Mesothelial cell of epicardium (in vitro differentiated cells): ENCODE measurements at places on chromosomes 11 and 22. TPM values are rescaled to one million over a fixed set of nuclear protein-coding genes. Genes with fewer than 3 reads are reported as not detected.

LRRC55 gene
- total RNA-seq: 11.5 to 14.7 TPM (median 13.2 TPM) in 3 replicates

DNA sequence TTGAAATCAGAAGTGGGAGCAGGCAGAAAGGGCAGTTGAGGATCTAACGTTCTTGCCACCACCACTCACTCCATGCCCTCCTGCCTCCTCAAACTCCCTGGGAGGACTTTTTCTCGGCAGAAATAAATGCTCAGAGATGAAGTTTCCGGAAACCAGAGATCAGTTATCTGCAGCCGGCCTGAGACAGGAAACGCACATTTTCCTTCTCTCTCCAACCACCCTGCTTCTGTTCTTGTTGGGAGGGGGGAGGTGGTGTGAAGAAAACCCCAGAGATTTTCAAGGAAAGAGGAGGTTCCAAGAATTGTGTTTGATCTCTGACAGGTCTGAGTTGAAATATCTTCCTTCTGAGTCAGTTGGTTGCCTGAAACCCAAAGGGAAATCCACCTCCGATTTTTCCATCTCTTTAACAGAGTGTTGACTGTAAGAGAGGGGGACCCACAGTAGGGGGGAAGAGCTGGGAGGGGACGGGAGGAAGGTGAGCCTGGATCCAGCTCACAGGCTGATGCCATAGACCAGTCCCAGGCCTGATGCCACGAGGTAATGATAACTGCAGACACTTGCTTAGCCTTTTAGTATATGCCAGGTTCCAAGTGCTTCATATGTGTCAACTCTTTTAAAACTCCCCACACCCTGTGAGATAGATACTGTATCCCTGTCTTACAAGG, 100.8 kb downstream of the TRAF6 start:
- peak overlapping the region; percentile 8 for H3K27ac ChIP-seq
- no peaks in the 10 kb centered on the region for H3K27me3 ChIP-seq
- no peak for DNase-seq
- no peak overlapping the region for H3K4me3 ChIP-seq
- peaks cover 11% of the 10 kb centered on the region for H3K4me1 ChIP-seq

GRCh38 chr11:123416566-123416965, 13.5 kb upstream of the GRAMD1B start:
- DNase-seq: no peak
- H3K36me3 ChIP-seq: no peaks in the 10 kb centered on the region
- no peak overlapping the region for H3K27ac ChIP-seq
- no peaks in the 10 kb centered on the region for H3K4me1 ChIP-seq

DNA sequence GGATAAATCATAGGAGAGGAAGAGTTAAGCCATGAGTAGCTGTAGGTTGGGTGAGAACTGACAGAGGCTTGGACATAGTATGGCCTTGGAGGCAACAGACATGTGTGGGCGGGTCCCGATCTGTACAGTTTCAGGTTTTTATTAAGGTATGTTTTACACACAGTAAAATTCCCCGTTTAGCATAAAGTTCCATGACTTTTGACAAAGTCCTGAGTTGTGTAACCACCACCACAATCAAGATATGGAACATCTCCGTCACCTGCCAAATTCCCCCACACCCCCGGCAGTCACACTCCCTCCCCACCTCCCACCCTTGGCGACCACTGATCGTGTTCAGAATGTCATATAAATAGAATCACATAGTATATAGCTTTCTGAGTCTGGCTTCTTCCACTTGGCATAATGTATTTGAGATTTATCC, 68.1 kb downstream of the GRIK4 start:
- no peak overlapping the region for H3K4me3 ChIP-seq
- no peak for DNase-seq
- no peak overlapping the region for H3K27ac ChIP-seq
- peaks cover 48% of the 10 kb centered on the region for H3K27me3 ChIP-seq

GRCh38 chr11:134332189-134332631, 422 bp downstream of the GLB1L2 start:
- H3K36me3 ChIP-seq: no peaks in the 10 kb centered on the region
- peaks cover 67% of the 10 kb centered on the region for H3K27me3 ChIP-seq
- H3K4me3 ChIP-seq: peak overlapping the region; percentile 63
- H3K27ac ChIP-seq: no peak overlapping the region
- DNase-seq: no peak

KREMEN1 gene
- total RNA-seq: 24.4 to 30.9 TPM (median 28.5 TPM) in 3 replicates

DNA sequence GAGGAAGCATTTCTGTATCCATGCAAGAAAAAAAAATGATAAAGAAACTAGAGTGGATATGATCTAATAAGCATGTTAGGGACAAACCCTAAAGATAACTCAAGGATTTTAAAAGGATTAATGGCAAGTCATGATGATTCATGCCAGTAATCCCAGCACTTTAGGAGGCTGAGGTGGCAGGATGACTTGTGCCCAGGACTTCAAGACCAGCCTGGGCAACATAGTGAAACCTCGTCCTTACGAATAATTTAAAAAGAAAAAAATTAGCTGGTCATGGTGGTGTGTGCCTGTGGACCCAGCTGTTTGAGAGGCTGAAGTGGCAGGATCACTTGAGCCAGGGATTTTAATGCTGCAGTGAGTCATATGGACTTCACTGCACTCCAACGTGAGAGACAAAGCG, 145.5 kb upstream of the BLID start:
- no peak overlapping the region for H3K27ac ChIP-seq
- no peaks in the 10 kb centered on the region for H3K36me3 ChIP-seq
- peaks cover 5% of the 10 kb centered on the region for H3K4me1 ChIP-seq
- H3K27me3 ChIP-seq: peaks cover 4% of the 10 kb centered on the region
- no peak for DNase-seq

MAPK8IP2 gene
- 2.8 to 3.2 TPM (median 2.8 TPM) in 3 replicates for total RNA-seq

CARNS1 gene
- total RNA-seq: 19.5 to 24.6 TPM (median 21.1 TPM) in 3 replicates

- no peaks in the 10 kb centered on the region for H3K36me3 ChIP-seq
- H3K4me1 ChIP-seq: peaks cover 3% of the 10 kb centered on the region
- H3K4me3 ChIP-seq: no peak overlapping the region
- DNase-seq: no peak
- peaks cover 14% of the 10 kb centered on the region for H3K27me3 ChIP-seq
- no peak overlapping the region for H3K27ac ChIP-seq
Measured at GRCh38 chr11:44692460-44692859, 34.3 kb upstream of the TSPAN18 start.

DNA sequence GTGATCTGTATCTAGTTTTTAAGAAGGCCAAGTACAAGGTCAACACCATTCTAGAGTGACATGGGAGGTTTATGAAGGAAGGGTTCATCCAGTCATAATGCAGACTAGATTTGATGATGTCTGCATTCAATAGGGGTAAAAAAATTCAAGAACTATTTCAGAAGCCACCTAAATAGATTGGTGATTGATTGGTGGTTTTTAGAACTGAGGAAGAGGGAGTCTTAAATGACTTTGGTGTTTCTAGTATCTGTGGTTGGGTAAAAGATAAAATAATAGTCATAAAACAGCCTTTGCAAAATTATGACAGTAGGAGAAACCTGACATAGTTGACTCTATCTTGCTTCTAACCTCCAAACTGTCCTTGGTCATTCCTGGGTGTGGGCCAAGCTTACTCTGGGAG, 114.1 kb downstream of the OPCML start:
- H3K4me1 ChIP-seq: no peaks in the 10 kb centered on the region
- H3K27me3 ChIP-seq: peaks cover 2% of the 10 kb centered on the region
- no peaks in the 10 kb centered on the region for H3K36me3 ChIP-seq

INPP5J gene
- 8.6 to 10.8 TPM (median 9.3 TPM) in 3 replicates for total RNA-seq

USH1C gene
- total RNA-seq: 0.29 to 0.88 TPM (median 0.54 TPM) in 3 replicates

- H3K36me3 ChIP-seq: no peaks in the 10 kb centered on the region
- H3K27me3 ChIP-seq: no peaks in the 10 kb centered on the region
- no peak for DNase-seq
- peaks cover 4% of the 10 kb centered on the region for H3K4me1 ChIP-seq
Measured at GRCh38 chr11:130478204-130478701, 29.8 kb downstream of the ADAMTS15 start.

DNA sequence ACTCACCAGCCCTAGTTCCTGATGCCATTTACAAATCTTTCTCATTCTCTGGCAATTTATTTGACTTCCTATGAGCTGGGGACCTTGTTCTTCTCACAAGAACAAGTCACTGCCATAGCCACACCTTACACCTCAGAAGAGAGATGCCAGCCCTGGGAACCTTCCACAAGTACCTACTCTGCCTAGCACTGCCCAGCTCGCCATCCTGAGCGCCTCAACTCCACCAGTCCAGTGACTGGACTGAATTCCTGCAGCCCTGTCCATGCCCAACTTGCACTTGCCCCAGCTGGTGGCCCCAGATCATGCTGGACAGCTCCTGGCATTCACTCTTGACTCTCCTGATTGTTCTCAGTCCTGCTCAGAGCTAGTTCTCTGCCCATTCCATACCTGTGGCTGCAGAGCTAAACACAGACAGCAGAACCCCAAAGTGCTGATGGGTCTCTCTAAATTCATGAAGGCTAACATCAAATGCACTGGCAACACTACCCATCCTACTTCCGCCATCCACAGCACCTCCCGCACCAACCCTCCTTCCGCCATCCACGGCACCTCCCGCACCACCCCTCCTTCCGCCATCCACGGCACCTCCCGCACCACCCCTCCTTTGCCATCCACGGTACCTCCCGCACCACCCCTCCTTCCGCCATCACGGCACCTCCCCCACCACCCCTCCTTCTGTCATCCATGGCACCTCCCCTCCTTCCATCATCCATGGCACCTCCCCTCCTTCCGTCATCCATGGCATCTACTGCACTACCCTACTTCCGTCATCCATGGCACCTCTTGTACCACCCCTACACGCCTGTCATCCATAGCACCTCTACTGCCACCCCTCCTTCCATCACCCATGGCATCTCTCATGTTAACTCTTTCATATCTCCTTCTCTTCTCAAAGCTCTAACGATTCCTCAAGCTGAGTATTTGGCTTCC, 23.6 kb upstream of the SLC25A1 start:
- no peaks in the 10 kb centered on the region for H3K4me1 ChIP-seq
- H3K4me3 ChIP-seq: no peak overlapping the region
- H3K27me3 ChIP-seq: no peaks in the 10 kb centered on the region
- H3K27ac ChIP-seq: no peak overlapping the region
- H3K36me3 ChIP-seq: no peaks in the 10 kb centered on the region

- no peaks in the 10 kb centered on the region for H3K36me3 ChIP-seq
- H3K27me3 ChIP-seq: no peaks in the 10 kb centered on the region
- no peak for DNase-seq
- peaks cover 7% of the 10 kb centered on the region for H3K4me1 ChIP-seq
Measured at GRCh38 chr11:35228328-35228725, 89.4 kb downstream of the CD44 start.

DNA sequence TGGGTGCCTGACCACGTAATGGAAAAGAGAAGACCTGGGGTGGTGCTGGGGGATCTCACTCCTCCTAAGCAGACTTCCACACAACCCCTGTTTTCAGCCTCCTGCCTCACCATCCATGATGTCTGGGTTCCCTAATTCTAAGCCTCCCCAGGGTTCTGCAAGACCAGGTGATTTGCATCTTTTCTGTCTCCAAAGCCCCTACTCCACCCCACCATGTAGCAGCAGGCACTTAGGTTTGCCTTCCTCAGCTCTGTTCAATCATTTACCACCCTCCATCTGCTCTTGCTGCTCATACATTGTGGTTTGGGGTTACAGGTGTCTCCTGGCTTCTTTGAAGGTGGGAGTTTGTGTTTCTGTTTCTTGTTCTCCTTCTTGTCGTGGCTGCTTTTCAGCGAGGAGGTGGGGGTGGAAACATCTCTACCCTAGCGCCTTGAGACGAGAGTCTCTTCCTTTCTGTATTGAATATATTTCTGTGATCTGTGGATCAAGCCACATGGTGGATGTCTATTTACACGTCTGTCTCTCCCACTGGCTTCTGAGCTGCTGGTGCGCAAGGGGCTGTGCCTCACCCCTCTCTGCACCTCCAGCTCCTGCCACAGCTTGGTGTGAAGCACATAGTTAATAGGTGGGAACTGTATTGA, 6.6 kb upstream of the SSTR3 start:
- no peaks in the 10 kb centered on the region for H3K36me3 ChIP-seq
- no peak for DNase-seq
- no peak overlapping the region for H3K4me3 ChIP-seq
- peaks cover 14% of the 10 kb centered on the region for H3K4me1 ChIP-seq
- no peak overlapping the region for H3K27ac ChIP-seq
- H3K27me3 ChIP-seq: peaks cover 21% of the 10 kb centered on the region

DNA sequence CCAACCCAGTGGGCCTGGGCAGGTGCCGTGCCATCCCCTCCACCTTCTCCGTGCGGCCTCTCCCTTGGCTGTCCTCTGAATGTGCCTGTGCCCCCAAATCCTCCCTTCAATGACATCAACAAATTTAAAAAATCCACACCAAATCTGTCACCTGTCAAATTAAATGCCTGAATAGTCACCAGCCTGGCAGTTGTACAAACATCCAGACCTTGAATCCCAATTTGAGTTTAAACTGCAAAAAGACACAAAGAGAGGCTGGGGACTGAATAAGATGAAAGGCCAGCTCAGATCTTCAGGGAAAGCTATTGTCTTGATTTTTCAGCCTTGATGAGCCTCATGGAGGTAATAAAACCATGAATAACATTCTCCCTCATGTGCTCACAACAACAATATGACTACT, 194.7 kb downstream of the KIRREL3 start:
- no peak for DNase-seq
- H3K4me3 ChIP-seq: no peak overlapping the region
- H3K27ac ChIP-seq: no peak overlapping the region
- no peaks in the 10 kb centered on the region for H3K36me3 ChIP-seq
